ENCODE measurements at places on chromosomes 7 and 10.

DNA sequence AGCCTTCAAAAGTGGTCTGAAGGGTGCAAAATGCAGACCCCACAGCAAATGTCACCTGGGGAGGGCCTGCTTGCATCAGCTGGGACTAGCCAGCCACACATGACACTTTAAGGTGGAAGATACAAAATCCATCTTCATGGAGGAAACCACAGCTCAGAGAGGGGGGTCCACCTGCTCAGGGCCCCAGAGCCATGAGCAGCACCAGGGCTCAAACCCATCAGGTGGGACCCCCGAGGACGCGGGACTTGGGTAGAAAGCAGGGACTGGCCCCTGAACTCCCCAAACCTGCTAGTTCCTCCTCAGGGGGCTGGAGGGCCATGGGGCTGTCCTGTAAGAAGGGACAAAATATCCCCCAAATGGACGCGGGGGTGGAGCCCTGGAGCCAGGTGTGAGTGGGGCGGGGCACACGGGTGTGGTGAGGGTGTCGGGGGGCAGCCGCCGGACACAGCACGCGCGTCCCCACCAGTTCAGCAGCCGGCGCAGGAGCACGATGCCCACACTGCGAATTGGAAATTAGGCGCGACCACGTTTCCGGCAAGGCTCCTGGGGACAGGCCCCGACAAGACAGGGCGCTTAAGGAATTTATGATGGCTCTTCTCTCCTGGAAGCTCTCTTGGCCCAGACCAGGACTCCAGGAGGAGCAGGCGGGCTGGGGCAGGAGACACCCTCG, 8.0 kb downstream of the PDGFA start:
- DNase-seq: peak; percentile 74

DNA sequence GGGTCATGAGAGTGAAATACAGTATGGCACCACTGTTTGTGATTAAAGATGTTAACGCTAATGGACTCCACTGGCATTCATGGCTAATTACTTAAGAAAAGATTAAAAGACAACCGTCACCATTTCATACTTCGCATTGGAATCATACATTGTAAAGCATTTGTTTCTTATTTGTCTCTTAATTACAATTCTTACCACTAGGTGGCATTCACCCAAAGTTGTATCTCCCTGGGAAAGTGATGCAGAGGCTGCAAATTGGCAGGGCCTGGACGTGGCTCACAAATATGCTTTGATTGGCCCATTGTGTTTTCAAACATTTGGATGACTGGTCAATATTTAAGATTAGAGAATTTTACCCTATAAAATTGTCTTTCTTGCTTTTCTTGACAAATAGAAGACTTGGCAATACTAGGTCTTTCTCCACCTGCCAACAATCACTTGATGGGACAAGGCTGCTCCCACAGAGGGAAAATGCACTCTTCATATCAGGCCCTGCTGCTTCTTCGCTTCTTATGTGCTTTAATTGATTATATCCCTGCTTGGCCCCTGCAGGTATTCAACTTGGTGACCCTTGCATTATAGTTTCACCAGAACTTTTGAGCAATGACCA, 72.1 kb upstream of the STARD3NL start:
- DNase-seq: peak; percentile 42

- DNase-seq: no peak
Measured at GRCh38 chr7:26633557-26633956, 230.8 kb downstream of the SKAP2 start.

DNA sequence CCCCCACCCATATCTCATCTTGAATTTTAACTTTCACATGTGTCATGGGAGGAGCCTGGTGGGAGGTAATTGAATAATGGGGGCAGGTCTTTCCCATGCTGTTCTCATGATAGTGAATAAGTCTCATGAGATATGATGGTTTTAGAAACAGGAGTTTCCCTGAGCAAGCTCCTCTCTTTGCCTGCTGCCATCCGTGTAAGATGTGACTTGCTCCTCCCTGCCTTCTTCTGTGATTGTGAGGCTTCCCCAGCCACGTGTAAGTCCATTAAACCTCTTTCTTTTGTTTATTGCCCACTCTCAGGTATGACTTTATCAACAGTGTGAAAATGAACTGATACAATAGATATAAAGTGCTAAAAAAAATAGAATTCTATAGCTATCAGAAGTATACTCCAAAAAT, 168.8 kb downstream of the CXCL12 start:
- no peak for DNase-seq

DNA sequence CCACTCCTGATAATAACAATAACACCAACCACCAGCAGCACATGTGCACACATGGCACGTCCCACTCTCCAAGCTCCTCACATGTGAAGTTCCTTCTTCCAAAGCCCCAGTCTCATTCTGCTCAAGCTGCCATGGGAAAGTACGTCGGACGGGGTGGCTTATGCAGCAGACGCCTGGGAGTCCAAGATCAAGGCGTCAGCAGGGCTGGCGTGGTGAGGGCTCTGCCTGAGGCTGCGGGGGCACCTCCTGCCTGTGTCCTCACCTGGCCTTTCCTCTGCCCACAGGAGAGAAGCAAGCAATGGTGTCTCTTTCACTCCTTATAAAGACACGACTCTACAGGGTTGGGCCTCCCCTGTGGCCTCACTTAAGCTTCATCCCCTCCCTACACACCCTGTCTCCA, 68.8 kb upstream of the INSIG1 start:
- DNase-seq: no peak

DNA sequence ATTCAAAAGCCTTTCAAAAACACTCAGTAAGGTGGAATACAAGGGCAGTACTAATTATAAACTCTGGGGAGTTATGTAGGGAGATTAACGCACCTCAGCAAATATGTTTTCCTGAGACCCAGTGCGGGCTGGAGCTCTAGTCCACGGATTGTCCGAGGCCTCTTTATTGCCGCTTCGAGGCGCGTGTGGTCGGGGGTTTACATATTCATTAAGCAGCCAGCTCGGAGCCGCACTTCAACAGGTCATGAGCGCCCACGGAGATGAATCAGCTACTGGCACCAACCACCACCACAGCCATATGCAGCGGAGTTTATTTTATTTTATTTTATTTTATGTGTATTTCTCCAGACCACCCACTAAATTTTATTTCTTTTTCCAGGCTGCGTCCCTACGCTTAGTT, 195.9 kb upstream of the ADARB2 start:
- DNase-seq: no peak
